ENCODE measurements at places on chromosomes 12 and 14. TPM values are rescaled to one million over a fixed set of nuclear protein-coding genes. Genes with fewer than 3 reads are reported as not detected.

PIWIL1 gene
- total RNA-seq = not detected

SLC24A4 gene
- total RNA-seq = 1.0 TPM

KLRC1 gene
- 0.72 TPM for total RNA-seq

GPR135 gene
- 2.1 TPM for total RNA-seq

MON2 gene
- total RNA-seq = 108 TPM

NEDD1 gene
- total RNA-seq = 42.4 TPM

OR4L1 gene
- not detected for total RNA-seq

OR10AD1 gene
- not detected for total RNA-seq

ALX1 gene
- total RNA-seq = 2.7 TPM

AMIGO2 gene
- 2.5 TPM for total RNA-seq
